ENCODE measurements at places on chromosomes 7 and 10.

GRCh38 chr7:107063245-107064120 is 19.0 kb downstream of the PRKAR2B start:
- no peak for DNase-seq

GRCh38 chr7:126720232-126720631 is 532.5 kb downstream of the GRM8 start:
- no peak for DNase-seq

DNA sequence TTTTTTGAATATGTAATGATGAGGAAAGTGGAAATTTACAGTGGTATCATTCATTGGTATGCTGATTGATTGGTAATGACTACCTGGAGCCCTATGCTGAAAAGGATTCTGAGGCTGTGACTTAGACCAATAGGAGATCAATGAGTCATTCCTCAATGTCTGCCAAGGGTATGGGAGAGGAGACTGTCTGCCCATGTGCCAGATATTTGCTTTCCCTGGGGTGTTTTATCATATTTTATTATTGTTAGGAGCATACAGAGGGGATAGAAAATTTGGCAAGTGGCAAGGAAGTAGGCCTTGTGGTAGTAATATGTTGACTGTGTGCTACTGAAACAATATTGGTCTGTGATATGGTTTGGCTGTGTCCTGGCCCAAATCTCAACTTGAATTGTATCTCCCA is 54.8 kb downstream of the ASAH2B start:
- DNase-seq: no peak

- DNase-seq: no peak
Observed at GRCh38 chr7:104978460-104978859, 35.5 kb upstream of the KMT2E start.
